ENCODE measurements at places on chromosomes 11 and 22.

DNA sequence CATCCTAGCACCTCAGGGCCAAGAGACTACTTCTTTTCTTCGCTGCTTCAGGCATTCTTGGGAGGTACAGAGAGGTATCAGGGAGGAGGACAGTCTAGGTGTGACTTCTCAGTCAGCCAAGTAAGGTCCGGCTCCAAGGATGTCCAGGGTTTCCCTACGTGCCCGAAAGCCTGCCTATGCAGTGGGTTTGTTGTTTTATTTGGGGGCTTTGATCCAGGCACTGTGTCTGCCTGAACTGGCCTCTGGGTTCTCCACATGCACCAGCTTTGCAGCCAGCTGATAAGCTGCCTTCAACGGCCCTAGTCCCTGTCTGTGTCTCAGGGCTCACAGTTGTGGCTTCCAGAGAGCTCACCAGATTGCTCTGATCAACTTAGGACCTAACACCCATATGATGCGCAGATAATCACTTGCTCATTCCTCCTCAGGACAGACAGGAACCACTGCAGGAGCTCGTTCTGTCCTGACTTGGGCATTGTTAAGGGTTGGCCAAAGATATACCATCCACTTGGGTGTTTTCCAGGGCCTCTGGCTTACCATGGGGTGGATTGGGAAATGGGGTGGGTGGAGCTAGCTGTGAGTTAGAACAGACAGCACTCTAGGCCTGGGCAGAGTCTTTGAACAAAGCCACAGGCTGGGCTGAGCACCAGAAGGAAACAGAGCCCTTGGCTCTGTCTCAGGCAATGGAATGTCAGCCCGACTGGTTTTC, 45.5 kb upstream of the CRYBB3 start:
- DNase-seq = no peak

- peak; percentile 84 for DNase-seq
Measured at GRCh38 chr22:22358152-22358551, 113.6 kb downstream of the VPREB1 start.

- no peak for DNase-seq
Measured at GRCh38 chr22:40330086-40330485, 16.2 kb upstream of the ADSL start.

GRCh38 chr22:19565382-19566278, 41.4 kb upstream of the CLDN5 start:
- DNase-seq = no peak

DNA sequence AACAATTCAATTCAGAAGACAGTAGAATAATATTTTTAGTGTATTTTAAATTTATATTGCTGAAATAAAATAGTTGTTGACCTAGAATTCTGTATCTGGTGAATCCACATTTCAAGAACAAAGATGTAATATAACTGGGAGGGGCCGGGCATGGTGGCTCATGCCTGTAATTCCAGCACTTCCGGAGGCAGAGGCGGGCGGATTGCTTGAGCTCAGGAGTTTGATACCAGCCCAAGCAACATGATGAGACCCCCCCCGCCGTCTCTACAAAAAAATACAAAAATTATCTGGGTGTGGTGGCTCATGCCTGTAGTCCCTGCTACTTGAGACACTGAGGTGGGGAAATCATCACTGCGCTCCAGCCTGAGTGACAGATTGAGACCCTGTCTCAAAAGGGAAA, 72.6 kb downstream of the CD82 start:
- peak; percentile 39 for DNase-seq

DNA sequence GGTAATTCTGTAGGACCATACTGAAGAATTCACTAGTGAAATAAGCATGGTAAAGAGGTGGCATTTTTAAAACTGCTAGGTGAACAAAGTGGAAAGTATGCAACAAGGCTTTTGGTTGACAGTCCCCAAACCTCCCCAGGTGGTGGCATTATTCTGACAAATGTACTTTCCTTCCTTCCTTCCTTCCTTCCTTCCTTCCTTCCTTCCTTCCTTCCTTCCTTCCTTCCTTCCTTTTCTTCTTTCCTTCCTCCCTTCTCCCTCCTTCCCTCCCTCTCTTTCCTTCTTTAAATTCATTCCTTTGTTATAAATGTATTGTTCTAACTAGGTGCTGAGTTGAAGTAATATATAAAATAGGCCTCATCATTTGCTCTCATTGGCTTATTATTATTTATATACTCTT, 284.7 kb upstream of the ANO5 start:
- no peak for DNase-seq

GRCh38 chr11:71999798-72000197, 1.1 kb downstream of the IL18BP start:
- DNase-seq = no peak

DNA sequence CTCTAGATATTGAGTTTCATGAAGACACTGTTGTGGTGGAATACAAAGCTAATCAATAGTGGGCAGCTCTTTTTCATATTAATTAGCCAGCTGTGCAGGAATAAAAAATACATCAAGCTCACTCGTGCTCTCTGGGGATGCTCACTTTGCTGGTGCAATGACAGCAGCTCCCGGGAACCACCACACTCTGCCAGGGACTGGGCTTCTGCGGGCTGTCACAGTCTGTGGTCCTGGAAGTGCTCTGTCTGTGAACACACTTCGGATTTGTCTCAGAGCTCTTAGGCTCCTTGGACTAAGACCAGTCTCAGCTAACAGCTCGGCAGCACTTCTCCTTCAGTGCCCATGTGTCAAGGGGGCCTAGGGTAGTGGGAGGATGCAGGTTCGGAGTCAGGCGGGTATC, 393.5 kb downstream of the TENM4 start:
- no peak for DNase-seq

GRCh38 chr22:40328546-40329456, 17.5 kb upstream of the ADSL start:
- no peak for DNase-seq

DNA sequence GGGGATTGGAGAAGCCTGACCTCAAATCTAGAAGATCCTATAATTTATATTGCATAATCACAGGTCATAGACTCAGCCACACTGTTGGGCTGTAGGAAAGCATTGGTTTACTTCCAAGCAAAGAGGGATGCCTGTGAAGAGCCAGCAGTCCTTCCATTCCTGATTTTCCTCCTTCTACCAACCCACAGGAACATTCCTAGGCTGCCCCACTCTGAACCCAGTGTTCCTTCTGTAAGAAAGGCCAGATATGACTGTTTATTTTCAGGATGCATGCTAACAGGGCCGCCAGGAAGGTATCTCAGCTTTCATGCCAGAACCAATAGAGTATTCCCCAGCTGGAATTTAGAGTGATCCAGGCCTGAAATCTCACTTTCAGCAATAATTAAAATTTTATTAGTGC, 197.1 kb downstream of the ETS1 start:
- no peak for DNase-seq

DNA sequence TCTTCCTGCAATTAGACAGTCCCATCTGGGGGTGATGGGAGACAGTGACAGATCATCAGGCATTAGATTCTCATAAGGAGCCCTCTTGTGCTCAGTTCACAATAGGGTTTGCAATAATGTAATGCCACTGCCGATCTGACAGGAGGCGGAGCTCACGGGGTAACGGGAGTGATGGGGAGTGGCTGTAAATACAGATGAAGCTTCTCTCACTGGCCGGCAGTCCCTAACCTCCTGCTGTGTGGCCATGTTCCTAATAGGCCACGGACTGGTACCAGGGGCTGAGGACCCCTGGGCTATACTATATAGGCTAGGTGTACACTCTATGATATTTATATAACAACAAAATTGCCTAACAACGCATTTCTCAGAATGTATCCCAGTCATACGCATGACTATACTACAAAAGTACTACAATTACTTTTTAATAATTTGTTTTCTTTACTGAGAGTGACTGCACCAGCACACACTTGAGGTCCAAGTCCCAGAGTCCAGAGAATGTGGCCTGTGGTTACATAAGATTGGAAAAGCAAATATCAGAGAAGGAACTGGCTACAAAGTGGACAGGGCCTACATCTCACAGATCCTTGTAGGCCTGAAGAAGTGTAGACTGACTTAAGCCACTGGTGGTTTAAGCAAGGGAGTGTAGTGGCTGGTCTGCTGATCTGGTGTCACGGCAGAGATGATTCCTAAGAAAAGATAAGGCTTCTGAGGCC, 200.0 kb downstream of the LARGE1 start:
- DNase-seq = no peak

DNA sequence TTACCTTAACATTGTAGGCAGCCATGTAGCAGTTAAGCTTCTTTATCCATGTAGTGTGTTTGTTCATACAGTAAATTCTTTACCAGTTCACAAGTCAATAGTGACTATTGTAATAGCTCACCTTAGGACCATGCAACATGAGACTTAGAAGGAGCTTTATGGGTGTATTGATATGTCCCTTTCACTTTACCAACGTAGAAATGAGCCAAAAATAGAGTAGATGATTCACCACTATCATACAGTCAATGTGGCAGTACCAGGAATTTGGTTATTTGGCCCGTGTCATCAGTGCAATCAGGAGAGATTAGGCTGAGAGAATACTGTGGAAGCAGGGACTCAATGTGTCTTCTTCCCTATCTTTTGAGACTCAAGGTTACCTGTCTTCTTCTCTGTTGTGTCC, 4.7 kb downstream of the ZDHHC13 start:
- no peak for DNase-seq

DNA sequence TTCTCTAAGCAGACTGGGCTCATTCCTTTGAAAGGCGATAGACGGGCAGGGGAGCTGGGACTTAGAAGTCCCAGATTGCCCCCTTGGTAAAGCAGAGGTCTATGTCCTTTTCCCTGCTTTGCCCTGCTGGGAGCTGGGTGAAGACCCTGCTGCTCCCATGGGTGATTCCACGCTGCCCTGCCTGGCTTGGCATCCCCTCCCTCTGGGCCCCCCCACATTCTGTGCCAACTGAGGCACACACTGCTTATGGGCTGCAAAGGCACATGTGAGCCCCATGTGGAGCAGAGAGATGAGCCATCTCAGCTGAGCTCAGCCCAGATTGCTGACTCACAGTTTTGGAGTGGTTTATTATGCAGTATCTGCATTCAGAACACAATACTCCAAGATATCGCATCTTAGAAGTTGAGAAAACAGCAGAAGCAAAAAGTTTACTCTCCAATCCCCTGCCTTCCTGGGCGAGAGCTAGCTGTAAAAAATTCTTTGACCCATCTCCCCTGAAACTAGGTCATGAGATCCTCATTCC, 127.2 kb downstream of the ST3GAL4 start:
- peak; percentile 62 for DNase-seq

GRCh38 chr22:46067159-46068111, 82.9 kb upstream of the PPARA start:
- peak; percentile 48 for DNase-seq

GRCh38 chr22:40463017-40463631, 92.7 kb downstream of the SGSM3 start:
- peak; percentile 84 for DNase-seq

DNA sequence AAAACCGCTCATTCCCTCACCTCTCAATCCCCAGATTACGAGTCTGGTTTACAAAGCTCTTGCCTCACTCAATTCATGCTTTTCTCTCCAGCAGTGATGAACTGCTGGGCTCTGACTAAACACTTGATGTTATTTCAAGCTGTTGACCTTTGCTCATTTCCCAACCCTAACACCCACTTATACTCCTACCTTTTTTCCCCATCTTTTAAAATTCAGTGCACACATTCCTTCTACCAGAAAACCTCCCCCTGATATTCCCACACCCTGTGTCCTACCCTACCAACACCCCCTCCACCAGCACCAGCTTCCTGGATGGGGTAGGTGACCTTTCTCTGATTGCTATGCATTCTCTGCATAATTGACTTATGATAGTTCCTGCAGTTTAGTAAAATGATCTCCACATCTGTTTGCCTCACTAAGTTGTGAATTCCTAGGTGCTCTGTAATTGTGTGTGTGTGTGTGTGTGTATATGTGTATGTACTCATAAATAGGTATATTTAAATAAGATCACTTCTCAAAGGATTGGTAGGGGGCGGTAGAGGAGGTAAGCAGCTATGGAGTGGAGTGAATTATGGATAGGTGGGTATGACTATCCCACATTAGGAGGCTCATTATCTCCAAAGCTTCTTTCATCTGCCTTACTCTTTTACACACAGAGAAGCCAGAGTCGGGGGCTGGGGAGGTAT, 842 bp downstream of the HEPACAM start:
- no peak for DNase-seq

DNA sequence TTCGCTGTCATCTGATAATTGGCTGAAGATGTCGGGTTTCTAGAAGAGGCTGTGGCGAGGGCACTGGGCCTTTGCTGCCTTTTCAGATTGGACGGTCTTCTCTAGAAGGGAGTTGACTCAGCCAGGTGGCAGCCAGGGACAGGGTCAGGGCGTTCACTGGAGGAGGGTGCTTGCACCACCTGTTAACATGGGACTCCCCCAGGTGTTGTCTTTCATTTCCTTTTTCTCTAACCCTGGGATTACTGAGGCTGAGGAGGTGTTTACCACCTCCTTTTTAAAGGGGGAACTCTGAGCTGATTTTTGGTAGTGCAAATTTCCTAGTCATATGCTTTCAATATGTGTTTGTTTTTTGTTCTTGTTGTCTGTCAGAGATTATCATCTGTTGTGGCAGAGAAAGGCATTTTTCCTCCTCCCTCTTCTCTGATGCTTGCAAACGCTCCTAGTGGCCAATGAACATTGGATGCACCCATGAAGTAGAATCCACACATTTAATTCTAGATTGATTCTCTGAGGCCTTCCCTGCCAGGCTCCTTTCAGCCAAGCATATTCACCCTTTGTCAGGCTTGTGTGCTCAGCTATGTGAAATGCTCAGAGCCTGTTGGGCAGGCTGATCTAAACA, 54.1 kb downstream of the LDLRAD3 start:
- no peak for DNase-seq

- no peak for DNase-seq
Measured at GRCh38 chr11:122195790-122196189, 79.8 kb upstream of the BLID start.

DNA sequence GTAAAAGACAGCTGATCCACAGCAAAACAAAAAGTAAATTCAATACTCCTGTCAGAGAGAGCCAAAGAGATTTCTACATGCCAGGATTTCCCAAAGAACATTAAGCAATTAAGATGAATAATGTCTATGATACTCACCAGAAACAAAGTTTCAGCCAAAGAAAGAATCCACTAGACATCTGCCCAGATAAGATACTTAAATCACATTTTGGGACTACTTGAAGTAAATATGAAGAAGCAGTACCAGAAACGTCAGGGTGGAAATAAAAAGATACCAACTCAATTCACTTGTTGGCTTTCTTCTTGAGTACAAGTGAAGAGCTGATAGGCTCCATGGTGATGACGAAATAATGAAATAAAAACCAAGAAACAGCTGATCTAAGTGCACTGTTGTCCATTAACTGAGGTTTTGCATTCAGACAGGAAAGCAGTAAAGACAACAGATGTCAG, 31.6 kb upstream of the ARHGAP32 start:
- no peak for DNase-seq
